Caki2 (cell line): ENCODE measurements at places on chromosomes 11 and 22.

DNA sequence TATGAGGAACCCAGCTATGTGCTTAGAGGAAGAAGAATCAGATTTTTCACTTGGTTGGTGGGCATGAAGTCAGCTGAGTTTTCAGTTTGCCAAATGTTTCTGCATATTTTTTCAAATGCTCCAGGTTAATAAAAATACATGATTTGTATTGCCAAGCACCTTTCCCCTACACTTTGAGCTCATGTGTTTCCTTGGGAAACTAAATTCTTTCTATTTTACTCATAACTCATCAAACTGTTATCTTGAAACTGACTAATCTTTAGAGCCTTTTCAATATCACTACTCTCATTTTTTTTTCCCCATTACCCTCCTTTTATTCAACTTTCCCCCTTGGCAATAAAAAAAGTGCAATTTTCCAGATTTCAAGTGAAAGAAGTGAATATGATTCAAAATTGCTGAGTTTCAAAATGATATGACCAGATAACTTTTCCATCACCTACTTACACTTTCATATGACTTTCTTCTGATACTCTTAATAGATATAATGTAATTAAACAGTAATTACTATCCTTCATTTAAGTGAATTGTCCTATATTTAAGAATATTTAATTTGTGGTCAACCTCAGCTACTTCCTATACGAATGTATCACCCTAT, 91.9 kb upstream of the SOX6 start:
- no peak for DNase-seq

GRCh38 chr11:12900496-12900895, 108.6 kb upstream of the RASSF10 start:
- DNase-seq: peak; percentile 41

DNA sequence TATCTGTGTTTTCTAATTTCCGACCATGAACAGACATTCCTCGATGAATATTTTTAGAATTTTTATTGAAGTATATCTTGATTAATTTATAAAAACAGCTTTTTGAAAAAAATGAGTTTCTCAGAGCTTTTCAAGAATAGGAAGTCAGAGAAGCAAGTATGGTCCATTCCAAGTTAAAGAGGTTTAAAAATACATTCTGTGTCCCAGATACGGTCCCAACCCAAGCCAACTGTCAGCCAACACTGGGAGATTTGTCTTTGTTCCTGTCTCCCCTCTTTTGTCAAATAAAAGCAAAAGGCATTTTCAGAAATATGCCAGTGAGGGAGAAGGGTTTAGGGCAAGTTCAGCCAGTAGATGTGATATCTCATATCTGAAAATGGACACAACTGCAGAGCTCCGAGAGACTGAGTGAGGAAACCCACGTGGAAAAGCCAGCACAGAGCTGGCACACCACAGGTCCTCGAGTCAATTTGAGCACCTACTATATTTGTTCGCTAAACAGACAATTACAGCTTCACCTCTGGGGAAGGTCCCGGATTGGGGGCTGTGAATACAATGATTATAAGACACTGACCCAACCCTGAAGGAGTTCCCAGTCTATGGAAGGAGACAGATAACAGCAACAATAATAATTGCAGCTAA, 59.8 kb downstream of the C11orf91 start:
- DNase-seq: no peak

DNA sequence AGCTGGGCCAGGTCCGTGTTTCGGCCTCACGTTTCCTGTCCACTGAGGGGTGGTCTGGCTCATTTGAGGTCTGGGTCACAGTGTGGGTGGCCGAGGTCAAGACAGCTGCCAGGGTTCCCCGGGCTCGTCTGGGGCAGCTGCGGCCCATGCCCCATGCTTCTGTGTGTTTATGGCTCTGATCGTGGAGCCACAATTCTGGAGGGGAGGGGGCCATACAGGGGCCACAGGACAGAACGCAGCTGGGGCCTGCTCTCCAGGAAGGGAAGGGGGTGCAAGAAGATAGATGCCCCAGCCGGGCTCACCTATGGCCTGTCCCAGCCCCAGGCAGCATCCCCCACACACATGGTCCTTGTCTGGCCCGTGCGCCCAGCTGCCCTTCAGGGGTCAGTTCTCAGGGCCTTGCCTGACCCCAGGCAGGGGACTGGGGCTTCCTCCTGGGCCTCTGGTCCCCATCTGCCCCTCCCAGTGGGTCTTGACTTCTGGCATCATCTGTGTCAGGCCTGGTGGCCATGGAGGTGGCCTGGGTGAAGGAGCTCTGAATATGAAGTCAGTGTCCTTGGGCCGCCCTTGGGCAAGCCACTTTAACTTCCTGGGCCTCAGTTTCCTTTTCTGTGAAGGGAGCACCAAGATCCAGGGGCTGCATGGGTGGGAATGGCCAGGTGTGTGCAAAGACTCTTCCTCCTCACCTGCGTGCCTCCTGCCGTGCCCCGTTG, 8.4 kb downstream of the TSPAN32 start:
- DNase-seq: no peak

- DNase-seq: no peak
Measured at GRCh38 chr11:130370845-130371590, 56.3 kb upstream of the ZBTB44 start.

DNA sequence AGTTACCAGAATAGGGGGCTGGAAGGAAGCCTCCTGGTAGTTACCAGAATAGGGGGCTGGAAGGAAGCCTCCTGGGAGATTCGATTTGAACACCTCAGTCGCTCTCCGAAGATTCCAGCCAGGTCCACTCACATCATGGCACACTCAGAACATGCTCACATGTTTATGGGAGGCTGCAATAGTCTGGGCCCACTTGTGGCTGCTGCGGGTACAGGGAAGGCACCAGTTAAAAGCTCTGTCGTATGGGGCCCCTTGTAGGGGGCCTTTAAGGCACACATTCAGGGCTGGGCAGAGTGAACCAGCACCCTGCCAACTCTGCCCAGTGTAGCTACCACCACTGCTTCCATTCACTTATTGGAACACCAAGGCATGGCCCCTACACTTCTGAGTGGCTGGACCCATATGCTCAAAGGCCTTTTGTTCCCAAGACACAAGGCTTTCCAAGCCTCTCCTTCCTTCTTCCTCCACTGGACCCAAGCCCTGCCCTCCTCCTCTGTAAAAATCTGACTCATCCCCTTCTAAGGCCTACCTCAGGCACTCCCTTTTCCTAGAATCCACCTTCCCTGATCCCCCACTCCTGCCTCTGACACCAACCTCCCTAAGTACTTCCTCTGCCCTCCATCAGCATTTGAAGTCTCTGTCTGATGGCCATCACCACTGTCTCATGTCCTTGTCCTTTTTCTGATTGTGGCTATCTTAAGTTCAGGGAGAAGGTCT, 28.0 kb downstream of the USP35 start:
- DNase-seq: no peak

- no peak for DNase-seq
Measured at GRCh38 chr22:34370711-34371110, 450.4 kb upstream of the LARGE1 start.

GRCh38 chr11:7115780-7116179, 27.0 kb downstream of the RBMXL2 start:
- DNase-seq: no peak

- DNase-seq: no peak
Measured at GRCh38 chr11:130706572-130706971, 209.7 kb downstream of the SNX19 start.

GRCh38 chr11:126829716-126830115, 170.9 kb downstream of the KIRREL3 start:
- no peak for DNase-seq

DNA sequence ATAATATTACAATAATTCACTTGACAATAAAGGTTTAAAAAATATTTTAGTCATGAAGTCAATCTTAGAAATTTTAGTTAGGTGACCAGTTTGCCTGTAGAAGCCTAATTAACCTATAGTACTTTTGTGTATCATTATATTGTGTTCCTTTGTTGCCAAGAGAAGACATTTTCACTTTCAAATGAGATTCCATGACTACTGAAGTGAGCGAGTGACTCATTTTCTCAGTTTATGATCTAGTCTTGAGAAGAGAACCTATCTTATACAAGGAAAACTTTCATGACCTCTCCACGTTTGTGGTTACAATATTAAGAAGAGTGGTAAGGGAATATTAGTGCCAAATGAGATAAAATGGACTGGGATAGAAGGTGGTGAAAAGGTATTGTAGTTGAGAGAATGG, 423.9 kb upstream of the CHORDC1 start:
- DNase-seq: peak; percentile 29

GRCh38 chr11:77468527-77468926, 5.4 kb downstream of the PAK1 start:
- DNase-seq: no peak

- peak; percentile 31 for DNase-seq
Measured at GRCh38 chr11:46918788-46919513, 601 bp upstream of the LRP4 start.

GRCh38 chr11:8063324-8063723, 17.7 kb upstream of the TUB start:
- no peak for DNase-seq

DNA sequence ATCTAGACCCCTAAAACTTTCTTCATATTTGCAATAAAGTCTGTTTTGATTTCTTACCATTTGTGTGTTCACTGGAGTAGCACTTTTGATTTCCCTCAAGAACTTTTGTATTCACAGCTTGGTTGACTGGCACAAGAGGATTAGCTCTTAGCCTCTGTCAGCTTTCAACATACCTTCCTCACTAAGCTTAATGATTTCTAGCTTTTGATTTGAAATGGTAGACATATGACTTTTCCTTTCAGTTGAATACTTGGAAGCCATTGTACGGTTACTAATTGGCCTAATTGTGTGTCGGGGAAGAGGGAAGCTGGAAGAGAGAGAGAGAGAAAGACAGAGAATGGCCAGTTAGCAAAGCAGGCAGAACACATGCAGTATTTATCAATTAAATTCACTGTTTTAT, 180.5 kb downstream of the ARHGAP42 start:
- DNase-seq: no peak

- no peak for DNase-seq
Measured at GRCh38 chr22:17104336-17104935, 16.7 kb downstream of the TMEM121B start.

- DNase-seq: no peak
Measured at GRCh38 chr11:56909080-56909479, 79.6 kb upstream of the OR5AK2 start.

- DNase-seq: no peak
Measured at GRCh38 chr11:70944636-70945035, 307.7 kb downstream of the SHANK2 start.

DNA sequence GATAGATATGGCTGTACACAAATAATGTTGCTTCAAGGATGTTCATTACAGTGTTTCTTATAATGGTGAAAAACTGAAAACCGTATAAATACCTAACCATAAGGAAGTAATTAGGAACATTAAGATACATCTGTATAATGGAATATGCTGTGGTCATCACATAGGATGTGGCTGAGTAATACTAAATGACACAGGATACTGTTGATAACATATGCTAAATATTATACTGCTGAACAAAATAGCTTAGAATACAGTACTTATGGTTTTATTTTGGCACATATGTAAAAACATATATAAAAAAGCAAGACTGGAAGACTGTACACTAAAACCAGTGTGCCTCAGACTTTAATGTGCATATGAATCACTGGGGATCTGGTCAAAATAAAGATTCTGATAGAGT, 43.8 kb downstream of the FBXO7 start:
- no peak for DNase-seq

GRCh38 chr11:81644239-81644840, 1089.3 kb downstream of the FAM181B start:
- DNase-seq: peak; percentile 37

GRCh38 chr11:11588891-11589290, 32.9 kb downstream of the GALNT18 start:
- DNase-seq: no peak

DNA sequence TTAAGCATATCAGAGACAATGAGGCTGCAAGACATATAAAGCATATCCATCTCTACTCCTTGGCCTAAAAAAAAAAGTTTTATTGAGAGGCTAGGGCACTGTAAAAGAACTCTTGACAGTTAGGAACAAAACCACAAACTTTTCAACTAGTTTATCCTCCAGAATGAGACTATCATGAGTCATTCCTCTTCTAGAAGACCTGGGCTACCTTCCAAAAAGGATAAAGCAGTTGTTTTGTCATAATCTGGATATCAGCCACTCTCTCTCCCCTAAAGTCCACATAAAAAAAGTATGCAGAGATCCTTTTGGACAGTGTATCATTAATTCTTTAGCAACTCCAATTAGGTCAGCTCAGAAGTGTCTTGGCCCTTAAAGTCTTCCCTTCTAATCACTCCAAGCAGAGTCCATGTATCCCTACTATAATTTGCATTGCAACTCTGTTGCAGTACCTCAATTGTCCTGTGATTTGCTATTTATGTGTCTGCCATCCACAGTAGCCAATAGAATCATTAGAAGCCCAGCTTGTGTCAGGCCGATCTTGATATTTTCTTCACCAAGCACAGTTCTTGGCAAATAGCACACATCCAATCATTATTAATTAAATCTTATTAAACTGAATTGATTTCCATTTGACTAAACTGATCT, 10.4 kb downstream of the OR51T1 start:
- peak; percentile 63 for DNase-seq

DNA sequence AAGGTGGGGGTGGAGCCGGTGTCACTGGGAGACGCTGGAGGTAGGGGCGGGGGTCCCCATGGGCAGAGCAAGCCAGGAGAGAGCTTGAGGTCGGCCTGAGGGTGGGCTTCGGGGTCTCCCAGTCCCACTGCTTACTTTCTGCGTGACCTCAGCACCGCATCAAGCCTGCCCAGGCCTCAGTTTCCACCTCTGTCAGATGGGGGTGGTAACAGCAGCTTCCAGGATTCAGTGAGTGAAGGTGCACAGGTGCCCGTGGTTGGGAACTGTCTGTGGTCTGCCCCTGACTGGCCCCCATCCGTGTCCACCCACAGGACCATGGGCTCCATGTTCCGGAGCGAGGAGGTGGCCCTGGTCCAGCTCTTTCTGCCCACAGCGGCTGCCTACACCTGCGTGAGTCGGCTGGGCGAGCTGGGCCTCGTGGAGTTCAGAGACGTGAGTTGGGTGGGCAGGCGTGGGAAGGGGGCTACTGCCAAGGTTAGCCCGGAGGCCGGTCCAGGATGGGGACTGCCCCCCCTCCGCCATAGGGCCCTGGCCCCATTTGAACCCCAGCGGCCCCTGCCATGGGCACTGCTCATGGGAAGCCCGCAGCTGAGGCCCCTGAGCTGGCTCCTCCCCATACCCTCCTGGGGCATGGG, 2.2 kb downstream of the TCIRG1 start:
- DNase-seq: no peak

DNA sequence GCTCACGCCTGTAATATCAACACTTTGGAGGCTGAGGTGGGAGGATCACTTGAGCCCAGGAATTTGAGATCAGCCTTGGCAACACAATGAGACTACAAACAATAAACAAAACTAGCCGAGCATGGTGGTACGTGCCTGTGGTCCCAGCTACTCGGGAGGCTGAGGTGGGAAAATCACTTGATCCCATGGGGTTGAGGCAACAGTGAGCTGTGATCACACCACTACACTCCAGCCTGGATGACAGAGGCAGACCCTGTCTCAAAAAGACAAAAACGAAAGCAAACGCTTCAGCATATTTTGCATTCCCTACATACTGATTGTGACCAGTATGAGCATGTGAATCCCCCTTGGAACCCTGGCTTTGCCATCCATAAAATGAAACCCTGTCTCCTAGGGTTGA, 33.9 kb upstream of the MN1 start:
- no peak for DNase-seq
